Stimulated activated naive CD8-positive, alpha-beta T cell treated with anti-CD3 and anti-CD28 coated beads, Interleukin-15, Interleukin-2, amounts not matched to agents 100 U/mL and 50 U/mL, for 24 hours (primary cell): ENCODE measurements at places on chromosomes 2 and 18.

DNA sequence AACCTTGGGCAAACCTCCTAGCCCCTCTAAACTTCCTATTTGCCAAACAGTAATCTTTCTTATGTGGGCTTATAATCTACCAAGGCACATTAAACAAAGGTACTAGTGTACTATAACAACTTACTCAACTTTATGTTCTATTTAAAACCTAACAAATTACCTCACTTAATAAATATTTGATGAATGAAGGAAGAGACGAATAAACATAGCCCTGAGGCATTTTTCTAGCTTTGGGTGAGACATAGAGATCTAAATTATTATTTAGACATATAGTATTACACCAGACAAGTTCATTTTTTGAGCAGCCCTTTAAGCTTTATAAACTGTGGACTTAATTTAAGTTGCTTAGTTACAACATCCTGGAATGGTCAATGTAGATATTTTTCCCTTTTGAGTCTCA lies 104.6 kb downstream of the UNC80 start:
- no peak for DNase-seq

GRCh38 chr2:176140513-176141317 lies 10.6 kb upstream of the HOXD4 start:
- DNase-seq = peak; percentile 80

- DNase-seq = no peak
Measured at GRCh38 chr2:147818741-147819140, 26.1 kb upstream of the ACVR2A start.

DNA sequence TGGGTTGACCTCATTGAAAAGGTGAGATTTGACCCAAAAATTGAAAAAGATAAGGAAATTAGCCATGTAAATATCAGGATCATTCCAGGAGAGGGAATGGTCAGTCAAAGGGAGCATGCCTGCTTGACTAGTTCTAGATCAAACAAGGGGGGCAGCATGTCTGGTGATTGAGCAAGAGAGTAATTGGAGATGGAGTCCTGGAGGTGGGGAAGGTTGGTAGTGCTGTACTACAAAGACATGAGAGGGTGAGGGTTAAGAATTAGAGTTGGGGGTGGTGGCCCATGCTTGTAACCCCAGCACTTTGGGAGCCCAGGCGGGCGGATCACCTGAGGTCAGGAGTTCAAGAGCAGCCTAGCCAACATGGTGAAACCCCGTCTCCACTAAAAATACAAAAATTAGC lies 2.0 kb downstream of the MRPL30 start:
- no peak for DNase-seq

DNA sequence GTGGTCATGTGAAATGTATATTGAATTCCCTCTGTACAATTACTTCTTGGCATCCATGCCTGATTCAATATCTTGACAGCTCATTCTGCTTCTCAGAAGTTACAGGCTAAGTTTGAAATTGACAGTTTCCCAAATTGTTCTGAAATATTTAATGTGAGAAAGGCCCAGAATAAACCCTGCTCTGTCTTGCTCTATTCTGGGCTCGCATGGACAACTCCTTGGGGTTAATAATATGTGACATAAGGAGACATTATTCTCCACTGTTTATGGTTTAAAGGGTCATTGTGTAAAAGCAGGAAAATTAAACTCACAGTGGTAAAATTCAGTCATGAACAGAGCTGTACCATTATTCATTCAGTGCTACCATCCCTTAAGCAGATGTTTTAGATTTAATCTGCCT lies 160.7 kb upstream of the CNTNAP5 start:
- no peak for DNase-seq

DNA sequence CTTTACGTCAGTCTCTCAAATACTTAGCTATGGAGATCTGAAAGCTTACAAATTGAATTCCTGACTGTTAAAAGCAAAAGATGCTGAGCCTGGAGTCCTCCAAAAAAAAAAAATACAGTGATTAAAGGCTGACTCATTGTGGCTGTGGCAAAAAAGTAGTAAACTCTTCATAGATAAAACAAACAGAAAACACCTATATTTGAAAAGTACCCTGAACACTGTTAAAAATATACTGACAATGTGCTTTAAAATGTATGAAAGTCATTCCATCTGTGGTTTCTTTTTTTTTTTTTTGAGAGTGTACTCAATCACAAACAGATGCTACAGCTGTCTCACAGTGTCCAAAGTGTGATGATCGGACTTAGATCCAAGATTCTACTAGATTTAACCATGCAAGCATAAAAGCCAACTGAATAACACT lies 267.6 kb upstream of the CYP26B1 start:
- DNase-seq = no peak

- no peak for DNase-seq
Measured at GRCh38 chr18:69432847-69433246, 32.2 kb downstream of the DOK6 start.

DNA sequence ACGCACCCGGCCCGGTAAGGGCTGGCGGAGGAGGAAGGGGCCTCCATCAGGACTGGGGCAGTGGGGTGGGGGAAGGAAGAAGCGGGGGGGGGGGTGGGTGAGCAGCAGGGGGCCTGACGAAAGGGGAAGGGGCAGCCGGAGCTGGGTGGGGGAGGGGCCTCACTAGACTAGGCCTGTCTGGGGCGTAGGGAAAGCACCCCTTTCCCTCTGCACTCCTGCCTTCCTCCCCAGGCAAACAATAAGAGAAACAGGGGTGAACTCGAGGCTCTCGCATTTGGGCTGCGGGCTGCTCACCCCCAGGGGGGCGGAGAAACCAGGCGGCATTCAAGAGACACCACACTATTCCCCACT lies 82.7 kb upstream of the POMC start:
- DNase-seq = peak; percentile 42

DNA sequence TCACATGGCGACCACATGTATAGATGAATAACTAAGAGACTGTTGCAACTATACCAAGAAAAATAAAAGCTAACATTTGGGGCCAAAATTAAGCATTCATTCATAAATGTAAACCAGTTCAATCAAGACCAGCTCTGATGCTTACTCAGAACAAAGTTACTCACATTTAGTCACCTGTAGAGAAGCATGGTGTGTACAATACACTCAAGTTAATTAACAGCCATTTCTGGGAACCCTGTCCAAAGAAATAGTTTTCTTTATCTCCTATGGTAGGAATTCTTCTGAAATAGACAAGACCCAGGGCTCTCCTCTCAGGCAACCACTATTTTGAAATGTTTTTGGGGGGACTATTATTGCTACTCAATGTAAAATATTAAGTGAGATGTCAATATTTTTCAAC lies 1.6 kb downstream of the SCN3A start:
- DNase-seq = no peak

- DNase-seq = no peak
Measured at GRCh38 chr2:240245706-240246105, 105.2 kb upstream of the OTOS start.

DNA sequence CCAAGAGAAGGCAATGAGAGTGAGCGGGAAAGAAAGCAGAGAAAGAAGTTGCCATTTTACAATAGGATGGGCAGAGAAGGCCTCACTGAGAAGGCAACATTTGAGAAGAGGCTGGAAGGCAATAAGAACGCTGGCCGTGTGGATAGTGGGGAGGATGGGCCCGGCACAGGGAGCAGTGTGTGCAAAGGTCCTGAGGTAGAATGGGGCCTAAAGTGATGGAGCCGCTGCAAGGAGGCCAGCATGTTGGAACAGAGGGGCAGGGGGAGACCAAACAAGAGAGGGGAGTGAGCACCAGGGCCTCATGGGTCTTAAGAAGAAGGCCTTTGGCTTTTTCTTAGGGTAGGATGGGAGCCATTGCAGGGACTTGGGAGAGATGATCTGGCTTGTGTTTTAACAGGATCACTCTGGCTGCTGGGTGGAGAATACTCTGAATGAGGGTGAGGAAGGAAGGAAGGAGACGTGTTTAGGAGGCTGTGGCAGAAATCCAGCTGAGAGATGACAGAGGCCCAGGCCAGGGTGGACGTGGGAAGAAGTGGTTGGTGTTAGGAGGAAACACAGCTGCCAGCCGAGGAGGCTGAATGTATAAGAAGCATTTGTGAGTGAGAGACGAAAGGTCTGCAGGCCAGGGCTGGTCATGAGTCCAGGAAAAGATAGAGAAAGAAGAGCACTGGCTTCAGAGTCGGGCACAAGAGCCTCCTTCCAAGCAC lies 159.8 kb downstream of the KLHL29 start:
- no peak for DNase-seq

- no peak for DNase-seq
Measured at GRCh38 chr18:32301976-32302743, 112.3 kb downstream of the MEP1B start.

DNA sequence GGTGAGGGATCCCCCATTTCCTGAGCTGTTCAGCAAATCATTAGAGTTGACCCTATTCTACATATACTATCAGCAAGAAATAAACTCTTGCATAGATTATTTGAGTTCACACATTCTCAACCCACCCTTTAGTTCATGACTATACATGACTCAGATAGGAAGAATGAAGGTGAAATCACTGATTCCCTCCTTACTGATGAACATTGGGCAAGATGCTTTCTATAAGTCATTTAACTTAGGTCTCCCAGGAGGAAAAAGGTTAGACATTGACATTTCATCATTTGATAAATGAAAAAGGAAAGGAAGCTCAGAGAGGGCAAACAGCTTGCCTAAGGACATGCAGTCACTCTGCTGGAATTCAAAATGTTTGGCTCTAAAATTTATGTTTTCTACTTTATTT lies 408.0 kb downstream of the TMEM182 start:
- no peak for DNase-seq

GRCh38 chr18:58831606-58832005 lies 33.1 kb upstream of the ZNF532 start:
- no peak for DNase-seq

DNA sequence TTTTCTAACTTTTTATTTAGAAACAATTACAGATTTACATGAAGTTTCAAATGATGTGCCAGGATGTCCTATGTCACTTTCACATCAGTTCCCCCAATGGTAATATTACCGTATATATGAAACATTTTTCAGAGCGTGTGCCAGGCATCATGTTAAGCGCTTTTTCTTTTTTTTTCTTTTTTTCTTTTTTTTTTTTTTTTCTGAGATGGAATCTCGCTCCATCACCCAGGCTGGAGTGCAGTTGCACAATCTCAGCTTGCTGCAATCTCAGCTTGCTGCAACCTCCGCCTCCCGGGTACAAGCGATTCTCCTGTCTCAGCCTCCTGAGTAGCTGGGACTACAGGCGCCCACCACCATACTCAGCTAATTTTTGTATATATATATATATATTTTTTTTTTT lies 5.6 kb upstream of the PPP4R1 start:
- no peak for DNase-seq

GRCh38 chr2:190976521-190976920 lies 37.5 kb downstream of the STAT1 start:
- DNase-seq = no peak

GRCh38 chr2:64522843-64523428 lies 1.2 kb upstream of the AFTPH start:
- peak; percentile 72 for DNase-seq

DNA sequence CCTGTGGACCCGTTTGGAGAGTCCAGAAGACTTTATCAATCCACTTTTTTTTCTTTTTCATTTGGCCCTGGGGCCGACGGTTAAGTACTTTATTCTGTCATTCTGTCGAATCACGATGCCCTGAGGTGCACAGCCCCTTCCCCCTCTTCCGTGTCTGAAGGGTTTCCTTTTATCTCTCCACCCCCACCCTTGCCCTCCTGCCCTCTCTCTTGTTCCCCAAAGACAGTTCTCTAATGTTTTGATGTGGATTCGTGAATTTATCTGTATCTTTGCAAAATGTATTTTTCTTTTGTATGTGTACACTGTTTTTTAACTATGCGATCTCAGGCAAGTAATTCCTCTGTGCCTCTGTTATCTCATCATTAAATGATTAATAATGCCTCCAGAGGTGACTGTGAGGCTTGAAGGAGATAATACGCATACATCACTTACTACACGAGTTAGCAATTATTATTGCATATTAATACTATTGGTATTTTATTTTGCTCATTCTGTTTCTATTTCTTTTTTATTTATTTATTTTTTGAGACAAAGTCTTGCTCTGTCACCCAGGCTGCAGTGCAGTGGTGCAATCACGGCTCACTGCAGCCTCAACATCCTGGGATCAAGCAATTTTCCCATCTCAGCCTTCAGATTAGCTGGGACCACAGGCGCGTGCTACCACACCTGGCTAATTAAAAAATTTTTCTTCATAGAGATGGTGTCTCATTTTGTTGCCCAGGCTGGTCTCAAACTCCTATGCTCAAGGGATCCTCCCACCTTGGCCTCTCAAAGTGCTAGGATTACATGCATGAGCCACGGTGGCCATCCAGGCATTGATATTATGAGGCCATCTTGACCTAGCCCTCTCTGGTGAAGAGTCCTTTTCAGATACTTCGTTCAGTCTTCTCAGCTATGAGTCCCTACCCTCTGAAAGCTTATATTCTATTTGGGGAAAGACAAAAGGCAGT lies 1.4 kb upstream of the CASP8 start:
- DNase-seq = no peak

DNA sequence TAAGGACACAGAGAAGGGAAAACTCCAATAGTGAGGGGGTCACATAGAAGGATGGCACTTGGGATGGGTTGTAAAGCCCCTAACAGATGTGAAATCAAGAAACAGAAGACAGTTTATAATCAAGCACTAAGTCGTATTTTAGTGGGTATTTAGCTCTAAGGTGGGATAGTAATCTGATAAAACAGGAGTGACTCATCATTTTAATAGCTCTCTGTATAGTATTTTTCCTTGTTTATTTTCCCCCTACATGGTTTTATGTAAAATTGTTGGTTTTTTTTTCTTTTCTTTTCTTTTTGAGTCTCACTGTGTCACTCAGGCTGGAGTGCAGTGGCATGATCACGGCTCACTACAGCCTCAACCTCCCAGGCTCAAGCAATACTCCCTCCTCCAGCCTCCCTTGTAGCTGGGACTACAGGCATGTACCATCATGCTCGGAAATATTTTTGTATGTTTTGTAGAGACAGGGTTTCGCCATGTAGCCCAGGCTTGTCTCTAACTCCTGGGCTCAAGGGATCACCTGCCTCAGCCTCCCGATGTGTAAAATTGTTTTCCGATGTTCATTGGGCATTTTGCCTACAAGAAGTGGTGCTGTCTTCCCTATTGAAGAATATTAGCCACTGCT lies 142.6 kb upstream of the SERPINE2 start:
- DNase-seq = no peak

GRCh38 chr2:9089831-9090230 lies 86.3 kb upstream of the MBOAT2 start:
- no peak for DNase-seq

DNA sequence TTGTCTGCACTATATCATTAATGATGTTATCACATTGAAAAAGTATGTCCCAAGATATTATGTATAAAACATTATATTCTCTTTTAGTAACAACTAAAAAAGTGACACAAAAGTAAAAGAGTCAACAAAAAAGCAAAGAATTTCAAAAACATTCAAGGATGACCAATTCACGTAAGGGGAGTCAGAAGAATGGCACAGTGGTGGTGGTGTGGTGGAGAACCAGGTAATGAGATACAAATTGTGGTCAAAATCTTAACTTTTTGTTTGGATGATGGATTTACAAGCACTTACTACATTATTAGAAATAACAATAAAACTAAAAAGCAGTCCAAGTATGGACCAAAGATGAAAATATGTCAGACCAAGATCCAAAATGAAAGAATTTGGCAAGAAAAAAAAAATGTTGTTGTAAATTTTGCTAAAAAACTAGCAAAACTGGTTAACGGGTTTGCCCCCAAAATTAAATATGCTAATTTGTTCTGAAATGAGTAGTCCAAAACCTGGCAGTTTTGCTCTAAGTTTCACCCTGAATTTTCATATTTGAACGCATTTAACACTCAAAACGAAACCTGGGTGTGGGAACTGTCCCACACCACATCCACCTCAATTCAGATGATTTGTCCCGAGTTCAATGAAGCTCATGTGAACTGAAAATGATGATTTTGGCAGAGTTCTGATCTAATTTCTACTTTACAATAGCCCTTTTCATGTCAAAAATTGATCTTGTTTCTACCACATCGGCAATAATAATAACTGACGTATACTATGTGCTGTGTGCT lies 135.8 kb downstream of the IKZF2 start:
- peak; percentile 41 for DNase-seq
